Activated CD4-positive, CD25-positive, alpha-beta regulatory T cell treated with anti-CD3 and anti-CD28 coated beads, Interleukin-2, amount 50 U/mL, for 24 hours (primary cell): ENCODE measurements at places on chromosomes 1 and 21.

DNA sequence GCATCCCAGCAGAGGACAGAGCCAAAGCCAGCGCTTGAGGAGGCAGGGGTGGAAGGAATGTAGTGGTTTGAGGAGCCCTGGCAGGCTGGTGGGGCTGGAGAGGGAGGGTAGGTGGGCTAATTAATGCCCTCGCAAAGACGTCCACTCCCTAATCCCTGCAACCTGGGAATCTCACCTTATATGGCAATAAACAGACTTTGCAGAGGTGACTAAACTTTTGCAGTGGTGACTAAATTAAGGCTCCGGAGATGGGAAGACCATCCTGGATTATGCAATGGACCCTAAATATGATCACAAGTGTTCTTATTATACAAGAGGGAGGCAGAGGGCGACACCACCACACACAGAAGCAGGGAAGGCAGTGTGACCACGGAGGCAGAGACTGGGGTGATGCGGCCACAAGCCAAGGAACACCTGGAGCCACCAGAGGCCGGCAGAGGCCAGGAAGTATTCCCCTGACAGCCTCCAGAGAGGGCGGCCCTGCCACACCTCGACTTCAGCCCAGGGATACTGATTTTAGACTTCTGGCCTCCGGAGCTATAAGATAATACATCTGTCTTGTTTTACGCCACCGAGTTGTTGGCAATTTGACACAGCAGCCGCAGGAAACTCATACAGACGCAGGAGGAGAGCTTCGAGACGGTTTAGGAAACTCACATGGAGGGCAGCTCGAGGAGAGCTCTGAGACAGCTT is 23.1 kb upstream of the NPPB start:
- no peak for ATAC-seq

DNA sequence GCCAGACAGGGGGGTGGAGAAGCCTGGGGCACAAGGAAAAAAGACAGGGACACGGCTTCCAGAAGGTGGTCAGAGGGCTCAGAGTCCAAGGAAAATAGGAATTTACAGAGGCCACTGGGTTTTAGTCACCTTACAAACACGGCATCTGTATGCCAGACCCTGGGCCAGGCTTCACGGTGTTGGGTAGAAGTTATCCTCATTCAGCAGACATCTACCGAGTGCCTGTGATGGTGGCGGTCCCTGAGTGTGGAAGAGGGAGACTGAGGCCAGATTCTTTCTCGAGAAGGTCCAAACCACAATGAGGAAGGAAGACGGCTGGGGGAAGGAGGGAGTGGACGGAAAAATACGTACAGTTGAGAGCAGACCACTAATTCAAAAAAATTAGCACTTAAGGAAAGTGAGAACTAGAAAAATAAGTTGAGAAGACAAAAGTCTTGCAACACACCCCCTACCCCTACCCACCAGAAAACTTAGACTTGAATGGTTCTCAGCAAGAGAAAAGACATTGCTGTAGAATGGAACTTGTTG is 864 bp upstream of the BTG2 start:
- no peak for ATAC-seq

GRCh38 chr1:44333376-44333775 is 21.7 kb downstream of the ERI3 start:
- ATAC-seq, result no peak

DNA sequence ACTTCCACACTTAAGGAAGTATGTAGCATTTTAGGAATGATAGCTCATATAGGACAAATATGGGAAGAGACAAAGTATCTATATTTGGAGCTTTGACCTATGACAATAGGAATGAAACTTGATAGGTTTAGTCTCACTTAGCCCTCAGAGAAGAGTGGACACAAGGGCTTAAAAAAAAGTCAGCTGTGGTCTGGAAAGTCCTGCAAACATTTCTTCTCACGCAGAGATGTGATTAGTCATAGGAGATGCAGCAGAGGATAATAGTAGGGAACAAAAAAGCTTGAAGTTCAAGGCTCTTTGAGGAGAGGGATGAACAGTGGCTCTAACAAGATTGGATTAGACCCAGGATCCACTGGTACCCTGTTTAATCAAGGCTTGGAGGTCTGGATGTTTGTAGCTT is 14.8 kb upstream of the RNF220 start:
- no peak for ATAC-seq

- ATAC-seq, result no peak
Observed at GRCh38 chr1:240287722-240288121, 196.0 kb downstream of the FMN2 start.

DNA sequence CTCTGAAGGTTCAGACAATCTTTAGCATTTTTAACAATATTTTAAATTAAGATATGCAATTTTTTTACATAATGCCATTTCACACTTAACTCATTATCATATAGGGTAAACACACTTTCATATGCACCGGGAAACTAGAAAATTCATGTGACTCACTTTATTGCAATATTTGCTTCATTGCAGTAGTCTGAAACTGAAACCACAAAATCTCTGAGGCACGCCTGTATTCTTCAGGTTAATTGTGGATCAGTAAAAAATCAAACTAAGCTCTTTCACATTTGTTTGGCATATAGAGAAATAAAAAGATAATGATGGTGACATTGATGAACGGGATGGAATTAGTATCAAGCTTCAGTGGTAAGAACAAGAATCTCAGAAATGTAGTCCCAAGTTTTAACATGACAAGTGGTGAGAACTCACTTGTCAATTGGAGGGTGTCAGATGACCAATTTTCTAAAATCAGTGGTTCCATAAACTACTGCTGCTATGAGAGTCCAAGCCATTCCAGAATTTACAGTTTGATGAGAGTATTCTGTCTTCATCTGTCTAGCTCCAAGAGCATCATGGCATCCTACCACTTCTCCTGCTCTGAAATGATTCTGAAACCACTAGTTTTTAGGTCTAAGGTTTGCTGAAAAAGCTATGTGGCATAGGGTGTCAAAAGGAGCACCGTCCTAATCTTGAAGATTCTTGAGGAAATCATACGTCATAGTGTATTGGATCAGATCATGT is 281.0 kb downstream of the PTPRC start:
- ATAC-seq, result peak; percentile 84

GRCh38 chr1:172360985-172361384 is 59.5 kb upstream of the C1orf105 start:
- ATAC-seq, result no peak

- no peak for ATAC-seq
Observed at GRCh38 chr1:52739699-52740467, 13.6 kb downstream of the ZYG11B start.

- ATAC-seq, result no peak
Observed at GRCh38 chr1:168135116-168135920, 1.4 kb downstream of the GPR161 start.

- ATAC-seq, result no peak
Observed at GRCh38 chr1:8580566-8580965, 236.9 kb downstream of the RERE start.

DNA sequence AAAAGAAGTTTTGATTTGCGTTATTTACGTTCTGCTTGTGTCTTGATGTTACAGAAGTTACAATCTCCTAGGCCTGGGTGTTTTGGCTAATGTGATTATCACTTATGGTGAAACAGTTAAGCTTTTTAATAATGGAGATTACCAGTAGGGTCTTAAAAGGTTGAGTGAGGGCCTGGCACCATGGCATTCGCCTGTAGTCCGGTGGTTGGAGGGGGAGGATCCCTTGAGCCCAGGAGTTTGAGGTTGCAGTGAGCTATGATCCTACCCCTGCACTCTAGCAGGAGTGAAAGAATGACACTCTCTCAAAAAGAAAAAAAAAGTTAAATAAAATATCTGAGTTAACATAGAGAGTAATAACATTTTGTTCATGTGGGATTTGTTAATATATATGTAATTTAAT is 8.8 kb upstream of the SPEN start:
- no peak for ATAC-seq

GRCh38 chr1:166980818-166981217 is 5.5 kb upstream of the ILDR2 start:
- ATAC-seq, result no peak

GRCh38 chr1:150477733-150478132 is 9.5 kb upstream of the TARS2 start:
- ATAC-seq, result no peak
